ENCODE measurements at places on chromosomes 7 and 10.

DNA sequence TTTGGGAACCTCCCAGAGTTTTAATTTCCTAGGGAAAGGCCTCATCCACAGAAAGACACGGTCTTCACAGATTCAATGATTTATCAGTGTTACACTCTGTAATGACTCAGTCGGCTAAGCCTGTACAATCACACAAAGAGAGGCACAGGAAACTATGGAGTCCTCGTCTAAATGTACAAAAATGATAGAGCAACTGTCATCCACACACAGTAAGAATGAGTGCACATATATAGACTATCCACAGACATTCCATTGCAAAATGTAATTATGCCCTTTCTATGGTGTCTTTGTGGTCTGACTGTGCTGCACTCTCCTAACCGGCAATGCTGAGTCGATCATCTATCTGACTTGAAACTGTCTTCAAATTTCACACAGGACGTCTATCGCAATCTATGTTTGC, 3.5 kb upstream of the NAMPT start:
- DNase-seq: no peak

DNA sequence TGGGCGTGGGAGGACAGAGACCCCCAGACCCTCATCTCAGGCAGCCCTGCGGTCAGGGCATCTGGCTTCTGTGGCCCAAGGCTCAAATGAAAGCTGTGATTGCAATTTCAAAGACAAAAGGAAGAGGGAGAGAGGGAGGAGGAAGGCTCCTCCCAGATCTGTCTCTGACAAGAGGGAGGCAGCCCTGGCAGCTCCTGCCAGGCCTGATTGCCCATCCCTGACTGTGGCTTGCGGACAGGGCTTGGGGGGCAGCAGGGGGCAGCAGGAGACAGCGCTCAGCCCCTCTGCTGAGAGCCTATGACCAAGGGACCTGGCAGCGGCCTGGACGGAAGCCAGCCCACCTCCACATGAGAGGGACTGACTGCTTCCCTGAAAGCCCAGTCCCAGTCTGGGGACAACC, 91.8 kb downstream of the PTPRN2 start:
- no peak for DNase-seq

DNA sequence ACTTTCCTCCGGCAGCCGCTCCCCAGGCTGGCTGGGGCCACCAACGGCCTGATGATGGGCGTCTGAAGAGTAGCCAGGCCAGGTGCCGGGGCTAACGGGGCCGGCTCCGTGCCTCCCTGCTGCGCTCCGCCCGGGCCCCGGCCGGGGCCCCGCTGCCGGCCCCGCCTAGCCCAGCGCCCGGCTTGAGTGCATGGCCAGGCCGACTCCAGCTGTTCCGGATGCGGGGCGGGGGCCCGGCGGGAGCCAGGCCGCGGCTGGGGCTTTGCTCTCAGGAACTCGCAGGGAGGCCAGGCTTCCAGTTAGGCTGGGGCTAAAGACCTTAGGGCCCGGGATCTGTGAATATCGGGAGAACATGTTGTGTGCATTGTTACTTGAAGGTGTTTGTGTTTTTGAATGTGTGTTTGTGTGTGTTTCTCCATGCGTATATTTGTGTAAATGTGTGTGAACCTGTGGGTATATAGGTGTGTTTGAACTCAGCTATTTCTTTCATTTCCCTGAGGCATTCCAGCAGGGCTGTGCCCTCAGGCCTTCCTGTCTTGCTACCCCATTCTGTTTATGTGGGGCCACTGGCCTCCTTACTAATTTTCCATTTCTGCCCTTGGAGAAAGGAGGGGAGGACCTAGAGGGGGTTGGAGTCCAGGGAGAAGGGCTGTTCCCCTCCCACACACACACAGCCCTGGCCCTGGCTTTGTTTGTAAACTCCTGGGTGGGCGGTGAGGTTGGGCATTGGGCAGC, 1.1 kb upstream of the LBX1 start:
- DNase-seq: no peak

GRCh38 chr7:3037259-3037658, 6.4 kb downstream of the CARD11 start:
- no peak for DNase-seq

DNA sequence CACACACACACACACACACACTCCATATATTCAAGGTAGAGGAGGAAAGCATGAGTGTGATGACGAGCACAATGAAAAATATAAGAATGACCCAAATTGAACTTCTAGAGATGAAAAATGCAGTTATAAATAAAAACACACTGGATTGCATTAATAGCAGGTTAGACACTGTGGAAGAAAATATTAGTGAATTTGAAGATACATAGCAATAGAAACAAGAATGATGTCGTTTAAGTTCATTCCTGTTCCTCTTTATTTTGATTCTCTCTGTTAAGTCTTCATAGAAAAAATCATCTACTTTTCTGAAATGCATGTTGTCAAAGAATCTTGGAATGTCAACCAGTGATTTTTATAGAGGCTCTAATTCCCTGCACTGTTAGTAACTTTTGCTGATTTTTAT, 78.4 kb downstream of the BTAF1 start:
- no peak for DNase-seq

DNA sequence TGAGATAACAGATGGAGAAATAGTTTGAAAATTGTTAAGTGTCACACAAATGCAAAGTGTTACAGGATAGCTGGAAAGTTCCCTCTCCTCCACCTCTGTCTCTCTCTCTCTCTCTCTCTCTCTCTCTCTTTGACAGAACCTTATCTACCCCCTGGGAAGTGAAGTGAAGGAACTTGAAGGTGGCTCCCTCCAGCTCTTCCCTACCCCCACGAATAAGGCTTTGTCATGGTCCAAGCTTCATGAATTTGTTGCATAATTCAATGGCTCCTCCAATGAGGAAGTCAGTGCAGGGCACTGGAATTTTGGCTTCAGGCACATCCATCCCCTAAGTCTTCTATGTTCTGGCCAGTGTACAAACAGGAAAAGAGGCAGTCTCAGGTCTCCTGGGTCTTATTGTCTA, 66.4 kb downstream of the CDHR3 start:
- DNase-seq: no peak

DNA sequence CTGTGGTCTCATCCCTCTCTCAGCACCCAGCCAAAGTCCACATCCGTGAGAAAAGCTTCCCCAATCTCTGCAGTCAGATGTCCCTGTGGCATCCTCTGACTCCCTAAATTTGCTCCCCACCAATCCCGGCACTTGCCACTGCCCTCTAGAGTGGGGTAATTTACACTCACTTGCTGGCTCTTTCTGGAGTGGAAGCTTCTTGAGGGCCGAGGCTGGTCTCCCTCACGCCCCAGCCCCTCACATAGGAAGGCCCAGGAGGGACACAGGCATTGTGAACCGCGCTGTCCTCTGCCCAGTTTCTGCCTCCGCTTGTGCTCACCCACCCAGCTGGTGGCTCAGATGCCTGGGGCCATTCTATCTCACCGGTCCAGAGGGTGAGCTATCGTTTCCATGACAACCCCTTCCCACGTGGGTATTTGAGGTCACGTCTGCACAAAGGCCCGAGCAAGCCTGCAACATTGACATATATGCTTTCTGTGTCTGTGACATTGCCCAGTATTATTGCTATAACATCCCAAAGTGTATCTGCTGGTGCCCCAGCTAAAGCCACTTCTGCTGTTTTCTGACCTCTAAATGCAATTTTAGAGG, 97.3 kb upstream of the CTBP2 start:
- DNase-seq: no peak

DNA sequence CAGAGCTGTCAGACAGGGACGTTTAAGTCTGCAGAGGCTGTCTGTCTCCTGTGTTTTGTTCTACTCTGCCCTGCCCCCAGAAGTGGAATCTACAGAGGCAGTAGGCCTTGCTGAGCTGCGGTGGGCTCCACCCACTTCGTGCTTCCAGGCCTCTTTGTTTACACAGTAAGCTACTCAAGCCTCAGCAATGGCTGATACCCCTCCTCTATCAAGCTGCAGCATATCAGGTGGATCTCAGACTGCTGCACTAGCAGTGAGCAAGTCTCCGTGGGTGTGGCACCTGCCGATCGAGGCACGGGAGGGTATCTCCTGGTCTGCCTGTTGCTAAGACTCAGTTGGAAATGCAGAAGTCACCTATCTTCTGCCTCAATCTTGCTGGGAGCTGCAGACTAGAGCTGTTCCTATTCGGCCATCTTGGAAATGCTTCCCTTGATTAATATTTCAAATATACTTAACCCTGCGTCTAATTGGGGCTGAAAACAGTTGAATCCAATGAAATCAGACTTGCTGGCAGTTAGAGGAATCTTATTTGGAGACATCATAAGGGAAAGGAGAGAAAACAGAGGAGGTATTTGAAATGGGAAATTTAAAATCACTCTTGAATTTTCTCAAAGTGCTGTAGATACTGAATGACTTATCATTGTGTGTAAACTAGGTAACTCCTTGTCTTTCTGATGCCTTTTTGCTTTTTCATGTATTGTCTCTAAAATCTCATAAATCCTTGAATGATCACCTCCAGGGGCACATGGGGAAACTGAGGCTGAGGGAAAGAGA, 13.8 kb upstream of the CYP3A5 start:
- no peak for DNase-seq

DNA sequence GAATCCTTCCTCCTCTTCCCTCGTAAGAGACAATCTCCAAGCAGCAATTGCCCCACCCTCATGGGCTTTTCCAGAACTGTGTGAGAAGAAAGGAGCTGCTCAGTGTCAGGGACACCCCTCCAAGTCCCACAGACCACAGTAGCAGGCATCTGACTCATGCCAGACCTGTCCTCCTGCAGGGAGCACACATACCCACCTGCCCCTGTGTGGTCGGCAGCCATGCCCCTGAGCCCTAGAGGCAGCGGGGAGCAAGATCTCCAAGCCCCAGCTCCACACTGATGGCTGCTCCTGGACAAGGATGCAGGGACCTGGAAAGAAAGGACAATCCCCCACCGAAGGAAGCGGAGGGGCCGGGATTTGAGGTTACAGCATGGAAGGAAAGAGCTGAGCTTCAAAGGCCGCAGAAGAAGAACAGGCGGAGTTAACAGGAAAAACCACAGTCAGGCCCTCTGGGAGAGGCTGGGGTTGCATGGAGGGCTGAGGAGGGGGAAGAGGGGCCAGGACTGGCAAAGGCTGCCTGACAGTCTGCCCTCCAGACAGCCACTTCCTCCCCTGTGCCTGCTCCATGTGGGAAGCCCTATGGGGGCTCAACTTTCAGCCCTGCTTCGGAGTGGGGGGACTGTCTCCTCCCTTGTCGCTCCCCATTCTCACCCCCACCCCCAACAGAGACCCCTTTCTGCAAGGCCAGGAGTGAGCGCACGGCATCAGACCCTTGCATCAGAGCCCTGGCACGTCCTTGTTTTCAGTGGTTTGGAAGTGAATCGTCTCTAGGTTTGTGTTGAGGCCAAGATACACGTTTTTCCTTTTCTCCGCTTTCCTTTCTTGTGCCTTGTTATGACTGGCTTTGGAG, 46.8 kb downstream of the ASB13 start:
- DNase-seq: no peak

DNA sequence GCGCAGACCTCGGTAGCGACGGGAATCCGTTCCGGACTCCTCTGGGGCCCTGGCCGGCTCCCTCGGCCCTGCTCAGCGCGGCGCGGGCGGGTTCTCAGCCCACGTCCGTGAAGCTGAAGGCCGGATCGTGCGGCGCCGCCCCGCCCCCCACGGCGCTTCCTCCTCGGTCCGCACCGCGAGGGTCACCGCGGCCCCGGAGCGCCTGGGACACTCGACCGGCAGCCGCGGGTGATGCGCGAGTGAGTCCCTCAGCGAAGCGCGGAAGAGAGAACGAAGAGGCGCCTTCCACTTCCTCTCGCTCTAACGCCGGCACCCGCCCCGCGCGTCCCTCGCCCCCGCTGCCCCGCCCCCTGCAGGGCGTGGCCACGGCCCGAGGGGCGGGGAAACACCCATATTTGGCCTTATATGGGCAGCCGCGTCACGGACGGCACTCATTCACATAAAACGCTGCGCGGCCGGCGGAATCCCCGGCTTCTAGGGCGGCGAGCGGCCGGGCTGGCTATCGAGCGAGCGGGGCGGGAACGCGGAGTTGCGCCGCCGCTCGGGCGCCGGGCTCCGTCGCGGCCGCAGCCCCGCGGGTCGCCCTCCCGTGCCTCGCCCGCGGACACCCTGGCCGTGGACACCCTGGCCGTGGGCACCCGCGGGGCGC, at the start of gene DUSP5:
Gene DUSP5, plus strand, starts transcription at position 470 of the 649 bp plus-strand sequence. CDS start 215 bp downstream, outside the sequence.
- peak; percentile 97 for DNase-seq

DNA sequence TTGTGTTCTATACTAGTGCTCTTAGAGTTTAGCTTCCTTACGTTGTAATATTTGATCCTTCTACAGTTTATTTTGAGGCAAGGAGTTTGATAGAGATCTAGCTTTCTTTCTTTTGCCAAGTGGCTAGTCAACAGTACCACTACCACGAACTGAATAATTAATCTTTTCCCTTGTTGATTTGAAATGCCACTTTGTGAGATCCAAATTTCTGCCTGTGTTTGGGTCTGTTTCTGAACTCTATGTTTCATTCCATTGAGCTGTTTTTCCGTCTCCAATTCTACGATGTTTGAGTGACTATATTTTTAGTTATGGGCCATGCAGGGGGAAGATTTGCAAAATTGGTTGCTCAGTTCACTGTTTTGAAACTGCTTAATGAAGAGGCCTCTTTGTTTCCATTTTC, 134.7 kb downstream of the KIAA1217 start:
- DNase-seq: no peak

DNA sequence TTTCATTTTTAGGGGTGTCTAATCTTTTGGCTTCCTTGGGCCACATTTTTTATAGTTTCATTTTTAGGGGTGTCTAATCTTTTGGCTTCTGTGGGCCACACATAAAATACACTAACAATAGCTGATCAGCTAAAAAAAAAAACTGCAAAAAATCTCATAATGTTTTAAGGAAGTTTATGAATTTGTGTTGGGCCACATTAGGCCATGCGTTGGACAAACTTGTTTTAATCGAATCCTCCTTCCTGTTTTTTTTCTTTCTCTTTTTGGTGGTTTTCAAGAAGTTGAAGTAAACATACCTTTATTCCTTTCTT, 37.4 kb downstream of the ZNRF2 start:
- DNase-seq: no peak

GRCh38 chr10:124961248-124961570, 19.3 kb downstream of the ZRANB1 start:
- no peak for DNase-seq

GRCh38 chr7:42144604-42145003, 92.4 kb downstream of the GLI3 start:
- DNase-seq: no peak

DNA sequence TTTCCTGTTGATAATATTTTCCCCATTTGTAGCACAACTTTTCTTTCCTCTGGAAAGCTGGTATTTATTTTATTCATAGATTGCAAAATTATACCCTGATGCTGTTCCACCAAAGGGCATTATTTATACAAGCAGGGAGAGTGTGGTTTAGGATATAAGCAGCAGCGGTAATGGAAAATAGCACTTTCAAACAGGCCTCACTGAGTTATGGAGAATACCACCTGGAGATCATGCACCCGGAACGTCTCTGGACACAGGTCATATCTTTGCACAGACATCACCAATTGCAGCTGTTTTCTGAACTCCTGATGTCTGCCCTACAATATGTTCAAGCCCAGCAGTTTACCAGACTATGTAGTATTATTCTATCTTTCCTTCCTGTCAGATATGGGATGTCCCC, 2.0 kb upstream of the CALD1 start:
- no peak for DNase-seq

- no peak for DNase-seq
These were observed 158.0 kb downstream of the CAMK1D start for GRCh38 chr10:12507165-12507850.

Data from CD4-positive, alpha-beta T cell treated with Interleukin-1 beta for 1 hour (primary cell).